ENCODE measurements at places on chromosomes 4 and X.

DNA sequence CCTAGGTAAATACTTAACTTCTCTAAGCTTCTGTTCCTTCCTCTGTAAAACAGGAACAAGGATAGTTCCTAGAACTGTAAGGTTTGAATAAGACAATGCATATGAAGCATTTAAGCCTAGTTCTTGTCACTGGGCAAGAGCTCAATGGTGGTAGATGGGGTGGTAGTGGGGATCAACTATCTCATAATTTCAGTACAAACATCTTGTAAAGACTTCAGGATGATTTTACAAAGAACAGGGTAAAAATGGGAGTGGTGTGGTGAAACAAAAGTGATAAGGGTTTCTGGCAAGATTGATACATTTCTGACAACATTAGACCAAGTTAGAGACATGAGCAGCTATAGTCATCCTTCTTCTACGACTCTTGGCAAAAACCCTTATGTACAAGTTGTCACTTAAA lies 137.8 kb downstream of the SCFD2 start:
- peak; percentile 82 for DNase-seq

GRCh38 chrX:70231666-70232065 lies 2.8 kb upstream of the AWAT1 start:
- DNase-seq = no peak

DNA sequence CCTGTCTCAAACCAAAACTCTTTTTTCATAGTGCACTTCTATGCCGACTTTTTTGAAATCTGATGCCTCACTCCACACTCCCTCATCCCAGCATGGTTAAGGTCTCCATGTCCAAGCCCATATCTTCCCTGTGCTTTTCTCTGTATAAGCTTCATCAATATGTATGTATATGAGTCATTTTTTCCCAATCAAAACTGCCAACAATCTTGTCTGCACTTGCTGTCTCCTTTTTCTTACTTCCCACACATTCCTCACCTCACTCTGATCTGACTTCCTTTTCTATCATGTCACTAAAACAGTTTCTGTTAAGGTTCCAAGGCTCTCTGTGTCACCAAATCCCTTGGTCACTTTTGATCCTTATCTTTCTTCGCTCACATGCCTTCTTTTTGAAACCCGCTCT lies 88.2 kb upstream of the GPR50 start:
- no peak for DNase-seq

GRCh38 chr4:88955580-88956380 lies 101.2 kb downstream of the FAM13A start:
- no peak for DNase-seq

DNA sequence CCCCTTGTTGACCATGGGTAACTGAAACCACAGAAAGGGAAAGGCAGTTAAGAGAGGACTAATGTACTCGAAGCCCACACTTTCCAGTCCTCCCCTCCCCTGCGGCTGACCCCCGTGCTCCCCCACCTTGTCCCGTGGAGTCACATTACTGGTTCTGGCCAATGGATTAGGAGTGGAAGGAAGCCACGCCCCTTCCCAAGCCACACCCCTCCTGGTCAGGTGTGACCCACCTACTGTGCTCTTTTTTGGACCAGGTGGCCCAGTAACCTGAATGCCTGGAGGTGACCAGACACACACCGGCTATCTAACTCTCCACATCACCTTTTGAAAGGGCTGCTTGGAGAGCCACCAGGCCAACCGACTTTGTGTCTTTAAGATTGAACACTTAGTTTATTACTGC lies 109.3 kb upstream of the MSX1 start:
- no peak for DNase-seq

DNA sequence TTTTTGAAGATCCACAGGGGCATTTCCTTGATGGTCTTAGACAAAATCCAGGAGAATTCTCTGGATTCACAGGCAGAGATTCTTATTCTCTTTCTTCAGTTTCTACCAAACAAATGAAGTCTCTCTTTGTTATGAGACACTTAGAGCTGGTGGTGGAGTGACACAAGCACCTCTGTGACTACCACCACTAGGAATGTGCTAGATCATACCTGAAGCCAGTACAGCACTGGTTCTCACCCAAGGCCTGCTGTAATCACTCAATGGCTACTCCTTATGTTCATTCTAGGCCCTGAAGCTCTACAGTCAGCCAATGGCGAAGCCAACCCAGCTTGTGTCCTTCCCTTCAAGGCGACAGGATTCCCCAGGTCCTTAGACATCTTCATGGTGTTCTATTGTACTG lies 482.3 kb downstream of the TRAM1L1 start:
- DNase-seq = no peak

DNA sequence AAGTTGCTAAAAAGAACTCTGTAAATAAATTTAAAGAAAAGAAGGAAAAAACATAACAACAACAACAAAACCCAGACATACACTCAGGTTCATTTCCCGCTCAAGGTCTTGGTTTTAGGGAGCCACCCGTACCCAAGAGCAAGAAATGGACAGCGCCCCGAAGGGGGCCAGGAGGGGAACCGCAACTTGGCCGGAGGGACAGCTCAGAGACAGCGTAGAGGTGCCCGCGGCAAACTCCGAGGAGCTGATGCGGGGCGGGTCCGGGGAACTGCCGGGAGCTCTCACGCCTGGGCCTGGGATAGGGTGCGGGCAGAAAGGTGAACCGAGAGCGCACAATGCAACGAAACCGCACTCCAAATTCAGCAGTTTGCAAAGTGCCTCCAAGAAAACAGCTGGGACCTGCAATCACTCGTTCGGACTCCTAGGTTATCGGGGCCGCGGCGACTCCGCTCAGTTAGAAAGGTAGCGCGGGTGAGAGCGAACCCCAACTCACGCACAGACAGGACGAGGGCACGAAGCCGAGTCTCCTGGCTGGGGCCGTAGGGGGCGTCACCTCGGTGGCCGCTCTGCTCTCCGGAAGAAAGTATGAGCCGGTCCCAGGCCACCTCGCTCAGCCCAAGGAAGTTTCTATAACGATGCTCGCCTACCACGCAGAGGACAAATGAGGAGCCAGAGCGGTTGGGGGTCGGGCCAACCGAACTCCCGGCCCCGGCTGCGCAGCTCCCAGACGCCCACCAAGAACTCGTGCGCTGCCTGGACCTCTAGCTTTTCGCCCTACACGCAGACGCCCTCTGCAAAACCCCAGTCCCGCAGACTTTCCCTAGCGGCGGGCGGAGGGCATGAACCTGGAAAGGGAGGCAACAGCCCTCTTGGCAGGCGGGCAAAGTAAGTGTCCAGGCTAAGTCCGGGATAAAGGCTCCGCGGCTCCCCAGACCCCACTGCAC lies 1.4 kb downstream of the NDNF start:
- DNase-seq = no peak

All from Kasumi-1 (cell line).